ENCODE measurements at places on chromosomes 6 and 20.
A peak's percentile ranks its signal among the peaks of the same experiment; 100 is the strongest.

DNA sequence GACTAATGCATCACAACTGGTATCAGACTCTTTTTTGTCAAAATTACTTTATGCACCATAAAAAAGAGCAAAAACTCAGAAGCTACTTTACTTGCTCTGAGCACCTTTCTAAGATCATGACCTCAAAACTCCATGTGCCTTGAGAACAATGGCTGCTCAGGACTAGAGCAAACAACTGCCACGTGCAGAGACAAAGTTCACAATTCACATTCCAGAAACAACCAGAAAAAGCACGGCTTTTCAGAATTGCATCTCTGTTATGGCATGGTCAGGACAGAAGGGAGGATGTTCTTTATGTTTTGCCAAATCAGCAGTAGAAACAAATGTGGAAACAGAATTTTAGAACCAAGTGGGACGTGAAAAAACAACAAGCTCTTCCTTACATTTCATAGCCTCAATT lies 70.5 kb downstream of the CNKSR3 start:
- no peak for DNase-seq

DNA sequence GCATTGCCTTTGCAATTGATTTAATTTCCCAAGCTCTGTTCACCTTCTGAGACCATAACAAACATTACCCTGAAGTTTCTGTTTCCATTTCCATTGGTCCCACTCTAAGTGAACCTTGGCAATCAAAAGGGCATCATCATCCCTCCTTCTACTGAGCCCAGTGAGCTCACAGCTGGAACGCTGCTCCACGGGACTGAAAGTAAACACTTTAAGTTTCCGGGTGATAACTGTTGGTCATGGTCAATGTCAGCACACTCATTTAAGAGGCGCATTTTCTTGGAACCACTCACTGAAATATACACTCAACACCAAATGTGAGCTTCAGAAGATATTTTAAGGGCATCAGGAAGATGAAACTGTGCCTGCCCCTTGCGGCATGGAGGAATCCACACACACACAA lies 37.1 kb upstream of the RPS6KA2 start:
- no peak for DNase-seq

GRCh38 chr20:25987073-25987927 lies 290.6 kb upstream of the ZNF337 start:
- DNase-seq, result peak; percentile 42

GRCh38 chr6:165660857-165661663 lies 2.0 kb downstream of the PDE10A start:
- DNase-seq, result no peak

DNA sequence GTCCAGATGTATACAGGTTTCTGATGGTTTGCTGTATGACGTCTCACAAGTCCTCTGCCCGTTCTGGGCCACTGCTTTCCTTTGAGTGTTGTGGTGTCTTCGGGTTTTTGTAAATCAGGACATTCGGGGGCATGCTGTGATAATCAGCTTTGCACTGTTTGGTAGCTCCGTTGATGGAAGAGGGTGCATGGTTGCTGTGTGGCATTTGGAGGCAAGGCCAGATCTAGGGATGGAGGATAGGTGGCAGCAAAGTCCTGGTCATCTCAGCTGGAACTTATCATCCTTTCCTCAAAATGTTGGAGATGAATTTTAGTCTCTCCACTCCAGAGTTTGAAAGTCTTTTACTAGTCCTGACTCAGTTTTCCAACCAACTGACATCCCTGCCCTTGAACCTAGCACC lies 91.0 kb downstream of the SCP2D1 start:
- DNase-seq, result no peak

DNA sequence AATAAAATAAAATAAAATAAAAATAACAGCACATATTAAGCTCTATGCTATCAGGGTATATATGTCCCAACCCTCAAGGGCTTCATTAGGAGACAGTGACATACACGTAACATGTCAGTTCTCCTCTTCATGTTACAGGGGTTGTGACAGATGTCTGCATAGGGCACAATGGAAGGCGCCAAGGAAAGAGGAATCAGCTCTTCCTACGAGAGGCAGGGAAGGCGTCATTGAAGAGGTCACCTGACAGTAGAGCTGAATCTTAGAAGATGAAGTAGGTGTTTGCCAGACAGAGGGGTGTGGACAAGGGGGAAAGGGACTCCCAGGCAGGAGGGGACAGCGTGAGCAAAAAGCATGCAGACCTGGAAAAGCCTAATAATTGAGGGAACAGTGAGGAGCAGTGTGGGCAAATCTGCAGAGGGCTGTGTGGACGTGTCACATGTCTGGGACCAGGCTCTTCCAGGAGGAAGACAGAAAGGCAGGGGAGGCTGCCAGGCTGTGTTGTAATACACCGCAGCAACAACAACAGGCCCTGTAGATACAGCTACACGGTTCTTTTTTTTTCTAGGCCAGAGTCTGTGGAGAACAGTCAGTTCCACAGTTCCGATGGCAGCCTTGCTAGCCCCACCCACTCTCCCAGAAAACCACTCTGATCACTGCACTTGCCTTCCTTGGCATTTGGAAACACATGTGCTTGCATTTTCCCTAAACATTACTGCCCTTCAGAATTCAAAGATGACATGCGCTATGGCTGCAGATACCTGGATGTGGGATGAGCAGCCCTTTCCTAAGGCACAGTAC lies 2.5 kb upstream of the FKBP5 start:
- DNase-seq, result no peak

DNA sequence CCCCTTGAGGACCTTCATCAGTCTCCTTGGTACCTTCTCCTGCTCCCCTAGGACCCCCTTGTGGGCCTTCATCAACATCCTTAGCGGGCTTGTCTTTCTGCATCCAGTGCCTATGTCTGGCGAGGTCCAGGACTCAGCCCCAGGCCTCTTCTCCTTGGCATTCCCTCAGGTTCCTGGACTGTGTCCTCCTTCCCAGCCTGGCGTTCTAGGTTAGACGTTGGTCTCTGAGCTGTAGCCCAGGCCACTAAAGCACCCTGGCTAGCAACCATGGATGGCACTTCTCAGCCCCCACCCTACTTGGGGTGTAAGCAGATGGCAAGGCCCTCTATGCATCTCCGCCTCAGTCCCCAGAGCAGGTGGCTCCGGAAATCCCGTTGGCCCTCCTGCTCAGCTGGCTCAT lies 51.5 kb upstream of the NNAT start:
- DNase-seq, result no peak

GRCh38 chr6:150557043-150557599 lies 42.6 kb upstream of the PLEKHG1 start:
- no peak for DNase-seq

DNA sequence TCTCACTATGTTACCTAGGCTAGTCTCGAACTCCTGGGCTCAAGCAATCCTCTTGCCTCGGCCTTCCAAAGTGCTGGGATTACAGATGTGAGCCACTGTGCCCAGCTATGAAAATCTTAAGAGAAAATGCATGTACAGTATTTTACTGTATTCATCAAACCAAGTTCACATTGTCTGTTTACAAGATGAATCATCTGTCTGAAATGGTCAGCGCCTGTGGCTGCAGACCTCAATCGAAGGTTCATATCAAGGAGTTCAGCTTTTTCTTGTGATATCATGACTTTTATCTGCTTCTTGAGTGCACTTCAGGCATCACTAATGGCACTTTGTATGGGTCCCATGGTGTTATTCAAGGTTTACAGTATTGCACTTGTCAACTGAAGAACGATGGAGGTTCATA lies 155.1 kb downstream of the SLC16A10 start:
- DNase-seq, result no peak

DNA sequence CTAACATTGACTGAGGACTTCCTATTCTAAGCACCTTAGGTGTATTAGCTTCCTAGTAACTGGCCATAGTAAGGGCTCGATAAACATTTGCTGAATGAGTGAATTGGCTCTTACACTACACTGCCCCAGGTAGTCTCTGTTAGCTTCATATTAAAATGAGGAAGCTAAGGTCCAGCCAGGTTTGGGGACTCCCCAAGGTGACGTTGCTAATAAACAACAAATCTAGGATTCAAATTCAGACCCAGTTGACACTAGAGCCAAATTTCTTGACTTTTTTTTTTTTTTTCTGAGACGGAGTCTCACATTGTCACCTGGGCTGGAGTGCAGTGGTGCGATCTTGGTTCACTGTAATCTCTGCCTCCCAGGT lies 16.2 kb downstream of the ARHGAP40 start:
- DNase-seq, result no peak

DNA sequence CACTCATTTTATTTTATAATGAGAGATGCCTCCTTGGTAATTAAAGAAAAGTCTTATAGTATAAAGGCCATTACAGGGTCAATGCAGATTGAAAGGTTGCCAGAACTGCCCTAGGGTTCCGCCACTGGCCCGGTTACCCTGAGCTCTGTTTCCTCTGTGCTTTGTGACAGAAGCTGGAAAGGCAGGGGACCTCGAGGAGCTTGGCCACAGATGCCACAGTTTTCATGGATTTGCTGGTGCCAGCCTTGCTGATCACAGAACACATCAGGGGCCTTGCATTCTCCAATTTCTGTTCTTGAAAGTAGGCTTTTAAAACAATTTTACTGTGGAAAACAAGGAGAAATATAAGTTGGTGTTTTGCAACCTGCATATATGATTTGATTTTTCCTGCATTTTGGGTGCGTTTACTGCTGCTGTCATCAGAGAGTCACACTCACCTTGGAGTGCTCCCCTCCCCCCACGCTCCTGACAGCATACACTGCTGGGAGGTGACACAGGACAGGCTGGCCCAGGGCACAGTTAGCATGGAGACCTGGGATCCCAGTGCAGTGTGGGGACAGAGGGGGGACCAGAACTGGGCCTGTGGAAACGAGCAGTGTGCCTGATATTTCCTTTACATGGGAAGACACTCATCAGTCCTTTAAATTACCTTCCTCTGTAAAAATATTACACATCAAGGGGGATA lies 142.8 kb downstream of the CFAP61 start:
- DNase-seq, result no peak

DNA sequence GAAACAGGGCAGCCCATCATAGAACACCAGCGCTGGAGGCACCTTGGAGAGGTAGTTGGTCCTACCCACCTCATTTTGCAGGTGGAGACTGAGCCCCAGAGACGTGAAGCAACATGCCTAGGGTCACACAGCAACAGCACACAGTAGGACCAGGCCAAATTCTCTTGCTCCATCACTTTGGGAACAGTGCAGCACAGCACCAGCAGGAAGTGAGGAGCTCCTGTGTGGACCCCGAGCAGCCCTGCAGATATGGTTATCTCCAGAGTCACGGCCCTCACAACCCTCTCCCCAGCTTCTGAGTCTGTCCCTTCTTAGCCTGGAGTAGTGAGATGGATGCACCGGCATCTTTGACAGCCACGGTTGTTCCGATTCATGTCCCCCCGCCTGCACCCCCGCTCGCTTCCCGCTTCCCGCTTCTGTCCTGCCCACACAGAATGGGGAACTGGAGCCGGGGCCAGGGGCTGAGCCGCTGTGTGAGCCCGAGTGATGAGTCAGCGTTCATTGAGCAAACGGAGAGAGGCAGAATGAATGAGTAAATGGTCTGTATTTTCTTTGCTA lies 72.6 kb upstream of the DUSP22 start:
- no peak for DNase-seq

GRCh38 chr6:47787620-47788497 lies 6.0 kb downstream of the OPN5 start:
- DNase-seq, result peak; percentile 57
